ENCODE measurements at places on chromosomes 1 and 21.

GRCh38 chr1:201507360-201507675, 395 bp upstream of the CSRP1 start:
- DNase-seq = no peak

GRCh38 chr1:70987497-70987896, 60.1 kb downstream of the PTGER3 start:
- no peak for DNase-seq

GRCh38 chr1:66266756-66267155, 267.2 kb upstream of the SGIP1 start:
- no peak for DNase-seq

DNA sequence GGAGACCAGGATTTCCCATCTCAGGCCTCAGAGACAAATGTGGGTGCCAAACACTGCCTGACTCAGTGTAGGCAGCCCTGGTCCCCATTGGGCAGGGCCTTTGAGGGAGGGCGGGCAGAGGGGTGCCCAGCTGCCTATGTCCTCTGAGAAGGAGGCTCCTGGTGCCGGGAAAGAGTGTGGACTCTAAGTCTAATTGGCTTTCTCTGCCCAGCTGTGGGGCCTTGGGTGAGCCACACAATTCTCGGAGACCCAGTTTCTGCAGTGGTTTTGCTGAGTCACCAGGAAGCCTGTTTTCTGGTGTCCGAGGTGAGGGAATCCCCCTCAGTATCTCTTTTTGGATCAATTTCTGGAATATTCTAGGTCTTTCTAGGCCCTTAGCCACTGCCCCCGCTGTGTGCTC, 35.3 kb upstream of the ACTL8 start:
- no peak for DNase-seq

Measured in stimulated activated CD8-positive, alpha-beta memory T cell treated with anti-CD3 and anti-CD28 coated beads, Interleukin-15, amount 100 ng/mL, for 1 hour (primary cell).